ENCODE measurements at places on chromosomes 13 and 19.

- no peak for DNase-seq
Observed at GRCh38 chr13:80168089-80168850, 172.7 kb downstream of the SPRY2 start.

- DNase-seq, result no peak
Observed at GRCh38 chr13:48813518-48813917, 159.8 kb downstream of the CYSLTR2 start.

DNA sequence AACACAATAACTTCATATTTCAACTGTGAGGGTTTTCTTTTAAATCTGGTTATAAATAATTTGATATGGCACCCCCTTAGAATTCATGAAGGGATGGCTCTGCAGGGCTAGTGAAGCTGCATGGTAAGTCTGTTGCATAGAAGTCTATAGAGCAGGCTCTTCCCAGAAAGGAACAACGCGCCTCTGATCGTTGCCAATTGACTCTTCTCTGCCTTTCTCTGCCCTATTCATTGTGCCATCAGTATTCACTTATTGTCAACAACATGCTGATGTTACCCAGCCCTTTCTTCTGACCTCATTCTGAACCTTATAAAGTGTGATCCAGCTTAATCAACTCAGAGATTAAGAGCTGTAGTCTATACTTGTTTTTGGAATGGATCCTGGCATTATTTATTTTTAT is 16.3 kb upstream of the DCT start:
- DNase-seq, result no peak

- DNase-seq, result no peak
Observed at GRCh38 chr19:13839938-13840304, 37.0 kb upstream of the NANOS3 start.

DNA sequence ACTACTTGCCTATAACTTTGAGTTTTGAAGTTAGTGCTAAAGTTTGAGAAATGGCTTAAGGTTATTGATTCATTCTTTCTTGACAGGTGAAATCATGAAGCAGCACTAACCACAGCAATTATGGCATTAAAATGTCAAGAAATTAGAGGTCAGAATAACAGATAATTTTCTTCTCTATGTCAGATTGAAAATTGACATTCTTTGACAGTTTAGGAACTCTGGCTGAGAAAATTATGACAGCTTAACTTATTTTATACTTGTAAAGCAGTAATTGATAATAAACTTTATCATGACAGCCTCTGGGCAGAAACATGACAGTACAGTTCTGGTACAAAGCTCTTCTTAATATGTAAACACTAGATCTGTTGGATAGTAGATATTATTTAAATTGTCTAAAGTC is 155.2 kb upstream of the MAB21L1 start:
- no peak for DNase-seq

- peak; percentile 56 for DNase-seq
Observed at GRCh38 chr13:27619728-27620376, 477 bp downstream of the LNX2 start.

- no peak for DNase-seq
Observed at GRCh38 chr13:80605011-80605410, 264.1 kb upstream of the SPRY2 start.

GRCh38 chr13:32059511-32059984 is 28.0 kb downstream of the FRY start:
- DNase-seq, result no peak
